Activated CD4-positive, CD25-positive, alpha-beta regulatory T cell (primary cell): ENCODE measurements at places on chromosomes 2 and 18.

DNA sequence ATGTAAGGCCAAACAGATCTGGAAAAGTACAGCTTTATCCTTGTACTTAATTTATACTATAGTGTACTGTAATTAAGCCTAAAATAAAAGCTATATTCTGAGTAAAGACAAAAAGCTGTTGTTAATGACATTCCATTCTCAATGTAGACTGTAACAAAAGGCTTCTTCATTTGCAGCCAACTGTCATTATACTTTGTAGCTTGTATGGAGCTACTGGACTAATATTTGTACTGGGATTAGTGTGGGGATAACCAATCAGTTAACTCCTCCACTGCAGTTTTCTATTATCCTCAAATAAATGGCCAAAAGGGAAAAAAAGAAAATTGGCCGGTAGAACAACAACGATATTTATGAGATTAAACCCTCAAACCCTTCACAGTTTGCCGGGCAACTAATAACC is 66.5 kb downstream of the STK39 start:
- no peak for DNase-seq

- DNase-seq = no peak
Observed at GRCh38 chr18:48782381-48782861, 168.3 kb downstream of the SMAD7 start.

DNA sequence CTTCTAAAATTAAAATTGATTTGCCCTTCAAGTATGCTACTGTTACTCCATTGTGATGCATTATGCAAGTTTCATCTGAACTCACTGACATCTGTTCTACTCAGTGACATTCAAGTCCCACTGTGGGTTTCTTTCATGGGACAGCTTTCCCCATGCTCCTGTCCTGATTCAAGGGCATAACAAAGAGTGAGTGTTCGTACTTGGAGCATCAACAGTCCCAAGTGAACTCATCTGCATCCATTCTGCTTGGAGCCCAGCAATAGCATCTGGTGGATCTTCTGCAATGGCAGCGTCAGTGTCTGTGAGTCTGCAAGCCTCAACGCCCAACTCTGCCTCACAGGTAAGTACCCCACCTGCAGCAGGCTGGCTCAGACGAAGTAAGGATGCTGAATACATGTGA is 27.5 kb downstream of the BUB1 start:
- no peak for DNase-seq

DNA sequence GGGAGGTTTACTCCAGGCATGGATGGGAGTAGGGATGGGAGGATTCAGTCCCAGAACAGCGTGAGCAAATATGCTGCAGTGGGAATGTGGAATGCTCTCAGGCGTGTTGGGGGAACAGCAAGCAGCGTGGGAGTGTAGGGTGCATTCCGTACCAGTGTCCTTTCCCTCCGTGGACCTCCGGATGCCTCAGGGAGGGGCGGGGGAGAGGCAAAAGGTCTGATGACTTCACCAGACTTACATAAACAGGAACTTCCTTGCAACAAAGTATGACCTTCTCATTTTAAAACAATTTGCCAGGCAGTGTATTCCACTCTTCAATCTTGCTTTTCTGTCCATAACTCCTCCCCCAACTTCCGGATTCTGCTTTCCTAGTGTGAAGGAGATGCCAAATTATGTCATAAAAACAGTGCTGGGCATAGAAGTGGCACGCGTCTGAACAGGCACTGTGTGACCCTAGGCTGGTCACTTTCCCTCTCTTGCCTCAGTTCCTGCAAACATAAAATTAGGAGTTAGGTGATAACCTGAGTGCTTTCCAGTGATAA is 36.9 kb downstream of the RPL37A start:
- no peak for DNase-seq

DNA sequence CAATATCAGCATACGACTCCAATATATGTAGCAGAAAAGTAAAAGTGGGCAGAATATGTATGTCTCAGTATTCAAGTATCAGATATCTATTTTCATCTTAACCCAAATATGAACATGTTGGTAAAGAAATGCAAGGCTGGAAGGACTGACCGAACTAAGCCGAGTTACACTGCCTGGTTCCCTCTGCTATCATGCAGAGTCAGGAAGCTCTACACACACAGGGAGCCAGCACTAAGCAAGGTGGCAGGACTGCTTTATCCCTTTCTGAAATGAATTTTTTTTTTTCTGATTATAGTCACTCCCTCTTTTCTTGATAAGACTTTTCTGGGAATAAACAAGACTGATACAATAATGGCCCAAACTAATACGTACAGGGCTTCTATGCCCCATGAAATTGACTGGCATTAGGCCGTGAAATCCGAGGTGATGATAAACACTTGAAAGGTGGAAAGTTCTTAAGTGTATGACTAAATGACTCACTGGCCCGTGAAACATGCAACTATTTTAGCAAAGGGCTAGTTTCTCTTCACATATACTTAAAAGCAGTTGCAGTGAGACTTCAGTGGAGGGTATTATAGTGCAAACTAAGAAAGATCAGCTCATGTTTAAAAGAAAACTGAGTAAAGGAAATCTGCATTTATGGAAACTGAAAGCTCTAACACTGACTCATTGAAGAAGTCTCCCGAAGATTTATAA is 14.9 kb downstream of the DPP4 start:
- no peak for DNase-seq

- no peak for DNase-seq
Observed at GRCh38 chr2:105299290-105299689, 30.2 kb downstream of the TGFBRAP1 start.

- no peak for DNase-seq
Observed at GRCh38 chr2:98847853-98848252, 88.2 kb downstream of the CRACDL start.

- peak; percentile 41 for DNase-seq
Observed at GRCh38 chr2:233053928-233054784, 6.0 kb upstream of the INPP5D start.

DNA sequence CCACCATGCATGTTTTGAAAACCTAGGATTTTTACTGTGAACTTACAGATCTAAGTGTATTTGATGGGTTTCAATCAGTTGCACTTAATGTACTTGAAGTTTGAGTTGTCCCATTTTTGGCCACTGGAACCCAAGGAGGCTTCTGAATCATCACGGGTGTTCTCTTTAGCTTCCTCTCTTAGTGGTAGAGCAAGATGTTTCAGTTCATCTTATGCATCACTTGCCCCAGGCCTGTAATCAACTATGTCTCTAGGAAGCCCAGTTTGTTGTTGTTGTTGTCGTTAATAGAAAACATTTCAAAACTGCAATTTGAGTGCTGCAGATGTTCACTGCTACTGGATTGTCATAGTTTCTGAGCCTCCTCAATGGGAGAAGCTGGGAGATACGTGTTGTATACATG is 97.0 kb downstream of the FHOD3 start:
- no peak for DNase-seq

GRCh38 chr2:179685146-179685545 is 176.3 kb downstream of the ZNF385B start:
- DNase-seq = no peak

DNA sequence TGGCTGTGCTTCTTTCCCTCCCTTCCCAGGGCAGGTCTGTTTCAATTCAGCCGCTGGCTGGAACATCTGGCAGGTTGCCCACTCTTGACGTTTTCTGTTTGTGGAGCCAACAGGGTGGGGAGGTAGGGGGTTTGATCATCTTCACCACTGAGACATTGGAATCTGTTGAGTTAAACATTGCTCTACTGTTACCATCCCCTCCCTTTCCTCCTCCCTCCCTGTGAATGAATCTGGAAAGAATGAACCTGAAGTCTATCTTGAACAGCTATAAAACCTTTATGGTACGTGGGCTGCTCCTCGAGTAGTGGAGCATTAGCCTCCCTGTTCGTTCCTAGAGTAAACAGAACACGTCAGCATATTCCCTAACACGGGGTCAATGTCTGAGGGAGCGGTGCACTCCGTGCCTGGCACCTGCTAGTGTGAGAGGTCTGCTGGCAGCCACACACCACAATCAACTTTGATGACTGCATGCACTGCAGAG is 249.9 kb upstream of the RBBP8 start:
- DNase-seq = no peak

DNA sequence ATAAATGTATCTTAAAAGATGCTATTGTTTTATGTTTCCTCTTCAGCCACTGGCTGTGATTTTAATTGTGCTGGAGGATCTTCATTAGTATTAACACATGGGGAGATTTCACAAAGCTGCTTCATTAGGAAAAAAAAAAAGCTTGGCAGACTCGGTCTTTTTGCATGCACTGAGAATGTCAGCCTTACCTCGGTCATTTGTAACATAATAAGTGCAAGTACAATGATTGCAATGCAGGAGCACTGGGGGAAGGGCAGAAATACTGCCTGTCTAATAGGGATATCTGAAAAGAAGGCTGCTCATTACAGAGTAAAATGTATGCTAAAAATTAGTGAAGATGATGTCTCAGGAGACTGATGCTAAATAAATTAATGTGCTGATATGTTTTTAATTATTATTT is 1.3 kb upstream of the BAZ2B start:
- DNase-seq = no peak
